ENCODE measurements at places on chromosomes 6 and 20.

DNA sequence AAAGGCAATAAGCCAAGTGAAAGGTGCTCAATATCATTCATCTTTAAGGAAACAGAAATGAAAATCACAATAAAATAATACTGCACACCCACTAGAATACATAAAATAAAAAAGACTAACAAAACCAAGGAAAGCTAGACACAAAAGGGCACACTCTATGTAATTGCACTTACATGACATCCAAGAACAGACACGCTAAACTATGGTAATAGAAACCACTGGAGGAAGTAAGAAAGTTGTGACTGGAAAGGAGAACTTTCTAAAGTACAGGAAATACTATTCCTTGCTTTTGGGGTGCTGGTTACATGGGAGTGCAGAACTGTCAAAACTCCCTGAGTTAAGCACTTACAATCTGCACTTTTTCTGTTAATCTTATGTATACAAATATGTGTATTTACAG lies 253.7 kb upstream of the RUNX2 start:
- no peak for DNase-seq

GRCh38 chr6:131657630-131658111 lies 20.6 kb downstream of the ENPP3 start:
- peak; percentile 55 for DNase-seq

DNA sequence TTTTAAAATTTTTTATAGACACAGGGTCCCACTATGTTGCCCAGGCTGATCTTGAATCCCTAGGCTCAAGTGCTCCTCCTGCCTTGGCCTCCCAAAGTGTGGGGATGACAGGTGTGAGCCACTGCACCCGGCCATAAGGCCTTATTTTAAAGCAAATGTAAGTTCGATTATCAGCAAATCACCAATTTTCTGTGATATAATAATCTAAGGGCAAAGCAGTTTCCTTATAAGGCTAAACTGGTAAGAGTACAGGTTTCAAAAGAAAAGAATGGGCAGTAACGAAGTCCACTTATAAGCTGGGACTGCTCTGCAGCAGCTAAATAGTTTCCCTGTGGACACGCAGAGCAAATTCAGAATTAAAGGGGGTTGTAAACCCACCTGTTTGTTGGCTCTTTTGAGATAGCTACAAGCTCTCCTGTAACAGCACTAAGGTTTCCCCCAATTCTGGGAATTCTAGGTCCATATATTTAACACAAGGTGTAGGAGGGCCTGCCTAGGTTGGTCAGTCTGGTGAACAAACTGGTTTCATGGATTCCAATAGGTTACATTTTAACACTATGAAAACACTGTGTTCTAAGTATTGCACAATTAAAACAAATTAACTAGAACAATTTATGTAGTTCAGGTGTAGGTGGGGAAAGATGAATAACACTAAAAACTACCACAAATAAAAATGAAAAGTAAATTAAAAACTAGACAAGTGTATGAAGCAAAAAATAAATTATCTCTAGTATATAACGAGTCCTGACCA lies 26.3 kb downstream of the LHFPL5 start:
- no peak for DNase-seq

DNA sequence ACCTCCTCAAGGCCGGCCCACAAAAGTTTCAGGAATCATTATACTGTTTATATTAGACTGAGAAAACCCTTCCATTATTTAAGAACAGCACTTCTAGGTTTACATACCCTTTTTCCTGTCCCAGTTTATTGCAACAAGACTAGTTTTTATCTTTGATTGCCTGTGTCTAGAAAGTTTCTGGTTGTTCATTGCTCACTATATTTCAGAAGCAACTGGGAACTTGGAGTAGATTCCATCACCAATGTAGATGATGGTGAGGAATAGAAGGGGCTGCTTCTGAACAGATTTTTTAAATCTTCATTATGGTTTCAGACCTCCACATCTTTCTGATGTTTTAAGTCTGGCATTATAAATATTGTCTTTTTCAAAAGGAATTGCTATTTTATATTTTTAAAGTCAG lies 93.0 kb downstream of the BCAS1 start:
- no peak for DNase-seq

DNA sequence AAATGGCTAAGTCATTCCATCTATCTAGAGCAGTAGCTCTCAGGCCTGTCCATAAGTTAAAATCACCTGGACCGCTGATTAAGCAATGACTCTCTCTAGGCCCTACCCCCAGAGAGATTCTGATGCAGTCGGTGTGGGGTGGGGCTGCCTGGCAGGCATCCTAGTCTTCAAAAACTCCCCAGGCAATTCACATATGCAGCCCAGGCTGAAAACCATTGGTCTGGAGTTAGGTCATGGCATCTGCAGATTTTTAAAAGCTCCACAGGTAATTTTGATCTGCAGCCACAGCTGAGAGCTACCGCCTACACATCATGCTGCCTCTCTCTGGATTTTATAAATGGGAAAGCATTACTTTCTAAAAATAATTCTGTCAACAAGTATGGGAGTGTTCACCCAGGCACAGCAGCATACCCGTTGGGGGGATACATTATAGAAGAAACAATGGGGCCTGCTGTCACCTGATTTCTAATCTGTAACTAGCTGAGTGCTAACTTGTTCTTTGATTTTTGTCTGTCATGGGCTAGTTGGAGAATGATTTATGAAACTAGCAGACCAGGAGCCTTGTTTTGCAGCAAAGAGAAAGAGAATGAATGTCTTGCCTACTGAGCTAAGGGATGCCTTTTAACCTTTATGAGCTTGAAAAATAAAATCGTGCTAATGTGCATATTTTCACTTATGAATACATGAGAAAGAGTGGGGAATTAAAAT lies 44.1 kb upstream of the ATXN1 start:
- DNase-seq: no peak

DNA sequence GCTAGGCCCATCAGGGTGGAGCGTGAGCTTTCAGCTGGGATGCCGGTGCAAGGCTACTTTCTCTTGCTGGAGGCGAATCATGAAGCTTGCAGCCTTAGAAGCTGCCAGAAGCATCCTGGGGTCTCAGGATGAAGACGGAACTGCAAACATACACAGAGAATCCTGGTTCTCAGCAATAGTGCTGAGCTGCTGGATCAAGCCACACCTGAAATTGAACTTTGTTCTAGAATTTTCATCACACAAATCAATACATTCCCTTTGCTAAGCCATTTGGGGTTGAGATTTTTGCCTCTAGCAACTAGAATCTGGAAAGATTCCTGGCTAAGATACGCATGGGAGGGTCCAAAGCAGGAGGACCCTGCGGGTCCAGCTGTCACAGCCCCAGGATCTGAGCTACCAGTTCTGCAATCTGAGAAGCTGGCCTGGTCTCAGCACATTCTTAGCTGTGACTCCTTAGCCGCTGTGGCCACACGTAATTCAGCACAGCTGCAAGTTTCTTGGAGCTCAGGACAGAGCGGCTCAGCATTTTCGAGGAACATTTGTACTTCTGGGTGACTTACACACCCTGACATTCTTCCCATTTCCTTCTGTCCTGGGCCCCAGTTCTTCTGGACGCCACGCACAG lies 6.6 kb upstream of the ARFGAP1 start:
- peak; percentile 55 for DNase-seq

GRCh38 chr20:45987108-45987780 lies 15.2 kb upstream of the ZNF335 start:
- DNase-seq: peak; percentile 33

- peak; percentile 42 for DNase-seq
Measured at GRCh38 chr6:105483492-105483891, 80.6 kb upstream of the PREP start.

GRCh38 chr6:104460738-104461483 lies 398.8 kb downstream of the HACE1 start:
- no peak for DNase-seq

GRCh38 chr6:80862756-80863155 lies 756.3 kb downstream of the BCKDHB start:
- DNase-seq: no peak

DNA sequence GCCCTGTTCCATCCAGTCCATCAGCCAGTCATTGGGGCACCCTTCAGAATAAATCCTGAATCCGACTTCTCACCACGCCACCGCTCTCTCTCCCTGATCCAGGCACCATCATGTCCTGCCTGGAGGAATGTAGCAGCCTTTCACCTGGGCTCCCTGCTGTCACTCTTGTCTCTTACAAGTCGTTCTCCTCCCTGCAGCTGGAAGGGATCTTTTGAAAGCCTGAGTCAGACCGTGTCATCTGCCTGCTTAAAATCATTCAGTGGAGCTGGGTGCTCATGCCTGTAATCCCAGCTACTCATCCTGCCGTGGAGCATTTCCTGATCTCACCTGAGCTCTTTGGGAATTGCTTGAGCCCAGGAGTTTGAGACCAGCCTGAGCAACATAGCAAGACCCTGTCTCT lies 19.2 kb upstream of the KCNG1 start:
- no peak for DNase-seq

DNA sequence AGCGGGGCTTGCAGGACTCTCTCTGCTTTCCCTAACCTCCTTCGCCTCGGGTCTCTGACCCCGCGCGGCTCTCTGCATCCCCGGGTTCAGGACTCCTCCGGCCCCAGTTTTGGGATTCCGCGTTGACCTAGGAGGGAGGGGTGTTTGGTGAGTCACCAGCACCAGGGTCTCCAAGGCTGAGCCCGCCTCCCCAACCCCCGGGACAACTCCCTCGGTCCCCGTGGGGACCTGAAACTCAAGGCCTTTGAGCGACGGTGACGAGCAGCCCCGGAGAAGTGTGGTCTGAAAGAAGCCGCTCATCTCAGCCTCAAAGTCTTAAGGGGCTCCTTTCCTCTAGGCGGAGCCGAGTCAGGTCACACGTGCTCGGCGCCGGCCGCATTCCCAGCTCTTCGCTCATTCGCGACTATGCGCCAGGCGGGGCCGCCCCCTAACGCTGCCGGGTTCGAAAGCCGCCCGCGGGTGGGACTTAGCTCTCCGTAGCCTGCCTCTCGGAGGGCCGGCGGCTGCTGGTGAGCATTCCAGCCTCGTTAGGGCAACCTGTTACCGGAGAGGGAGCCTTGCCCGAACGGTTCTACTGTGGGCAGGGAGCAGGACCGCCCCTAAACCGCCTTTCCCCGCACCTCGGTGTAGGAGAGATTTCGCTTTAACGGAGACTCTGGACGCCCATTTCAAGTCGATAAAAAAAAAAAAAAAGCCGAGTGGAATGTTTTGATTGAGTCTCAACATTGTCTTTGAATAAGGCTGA lies 3.0 kb upstream of the PRDM13 start:
- no peak for DNase-seq

DNA sequence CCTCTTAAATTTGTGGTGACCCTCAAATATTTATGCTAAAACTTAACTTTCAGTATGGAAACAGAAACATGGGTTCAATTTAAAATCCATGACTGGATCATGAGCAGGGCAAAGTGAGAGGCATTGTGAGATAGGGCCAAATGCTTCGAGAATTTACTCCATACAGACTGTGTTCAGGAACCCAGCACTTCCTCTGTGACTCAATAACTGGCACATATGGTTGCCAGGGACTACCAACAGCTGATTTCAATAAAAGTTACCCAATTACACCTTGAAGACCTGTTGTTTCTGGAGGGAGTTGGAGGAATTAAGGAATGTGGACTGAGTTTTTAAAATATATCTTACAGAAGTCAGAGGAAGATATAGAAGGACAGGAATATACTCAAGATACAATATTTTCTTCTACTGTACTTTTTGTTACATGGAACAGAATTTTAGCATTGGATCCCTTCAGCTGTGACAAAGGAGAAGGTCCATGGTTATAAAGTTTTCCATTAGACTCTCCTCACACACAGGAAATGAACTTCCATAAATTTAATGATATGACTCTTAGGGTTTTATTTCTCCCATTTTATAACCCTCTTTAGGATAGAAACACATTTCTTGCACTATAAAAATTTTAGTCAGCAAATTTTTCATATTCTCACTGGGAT lies 258.5 kb downstream of the KHDC1L start:
- peak; percentile 59 for DNase-seq

All from fibroblast of skin of abdomen (primary cell).